IMR-90 (cell line): ENCODE measurements at places on chromosomes 1 and 21.

GRCh38 chr1:77476475-77476874 is 194.7 kb downstream of the AK5 start:
- DNase-seq: no peak

DNA sequence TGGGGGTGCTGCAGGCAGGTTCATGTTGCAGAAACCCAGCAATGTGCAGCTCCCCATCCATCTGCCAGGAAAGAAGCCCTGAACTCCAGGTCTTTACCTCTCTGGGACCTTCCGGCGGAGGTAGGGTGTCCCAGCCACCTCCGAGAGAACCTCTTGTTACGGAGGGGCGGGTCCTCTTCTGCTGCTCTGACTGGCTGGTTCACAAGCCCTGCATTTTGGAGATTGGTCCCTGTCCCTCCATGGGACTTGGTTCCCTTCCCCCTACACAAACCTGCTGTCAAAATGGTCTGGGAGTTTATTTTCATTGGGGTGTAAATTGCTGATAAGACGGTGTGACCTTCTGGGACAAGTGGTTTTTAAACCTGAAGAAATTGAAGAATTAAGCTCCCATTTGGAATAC is 8.0 kb upstream of the CELSR2 start:
- no peak for DNase-seq

DNA sequence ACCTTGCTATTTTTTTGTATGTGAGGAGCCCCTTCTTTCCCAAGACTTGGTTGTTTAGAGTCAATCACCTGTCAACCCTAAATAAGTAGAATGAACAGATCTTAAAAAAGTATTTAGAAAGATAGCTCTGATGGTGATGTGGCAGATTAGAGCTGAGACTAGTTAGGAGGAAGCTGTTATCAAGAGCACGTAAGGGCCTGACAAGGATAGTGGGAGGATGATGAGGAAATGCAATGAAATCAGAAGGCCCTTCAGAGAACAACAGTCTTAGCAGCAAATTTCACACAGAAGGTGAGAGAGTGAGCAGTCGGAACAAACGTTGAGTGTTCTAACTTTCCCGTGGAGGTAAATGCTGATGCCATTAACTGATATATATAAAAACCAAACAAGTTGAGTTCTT is 15.9 kb upstream of the S1PR1 start:
- no peak for DNase-seq

GRCh38 chr1:39133340-39133684 is 71.2 kb upstream of the MACF1 start:
- DNase-seq: no peak

DNA sequence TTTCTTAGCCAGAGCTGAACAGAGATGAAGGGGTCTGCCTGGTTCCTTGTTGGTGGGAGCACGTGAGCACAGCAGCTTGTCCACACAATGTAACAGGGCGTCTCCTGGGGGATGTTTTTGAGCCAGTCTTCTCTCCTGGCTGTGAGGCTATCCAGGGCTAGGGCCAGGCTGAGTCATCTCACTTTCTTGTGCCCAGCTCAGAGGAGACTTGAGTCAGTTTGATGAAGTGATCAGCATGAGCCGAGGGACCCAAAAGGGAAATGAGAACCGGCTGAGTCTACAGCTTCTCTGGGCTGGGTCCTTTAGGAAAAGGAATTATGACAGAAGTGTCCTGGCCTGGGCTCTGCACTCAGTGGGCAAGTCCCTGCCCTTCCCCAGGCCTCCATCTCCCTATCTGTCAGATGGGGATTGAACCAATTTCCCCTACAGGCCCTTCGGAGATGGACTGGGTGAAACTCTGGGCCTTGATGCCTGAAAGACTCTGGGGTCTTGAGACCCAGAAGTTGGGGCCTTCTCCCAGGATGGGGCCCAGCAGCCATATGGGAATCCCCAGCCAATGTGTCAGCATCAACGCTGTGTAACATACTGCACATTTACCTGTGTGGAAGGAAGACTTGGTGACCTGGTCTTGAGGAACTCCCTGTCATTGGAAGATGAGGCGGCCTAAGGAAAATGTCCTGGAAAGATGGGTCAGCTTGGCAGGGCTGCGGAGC is 36.6 kb downstream of the DMRTB1 start:
- peak; percentile 23 for DNase-seq

GRCh38 chr1:40637470-40638007 is 27.9 kb downstream of the RIMS3 start:
- no peak for DNase-seq

GRCh38 chr1:239997515-239998311 is 94.0 kb upstream of the FMN2 start:
- DNase-seq: no peak
